Activated T-helper 2 cell treated with anti-CD3 and anti-CD28 coated beads, Interferon-gamma antibody, Interleukin-2, Interleukin-4, amounts not matched to agents 10 μg/mL and 5 μg/mL and 100 μg/mL, durations not matched to agents 14 hours and 24 hours and 36 hours (primary cell): ENCODE measurements at places on chromosomes 4 and X. TPM values are rescaled to one million over a fixed set of nuclear protein-coding genes. Genes with fewer than 3 reads are reported as not detected.

The SPANXN4 gene
- not detected in 2 replicates for total RNA-seq

The MAGEA11 gene
- not detected in 2 replicates for total RNA-seq

The IL13RA2 gene
- not detected in 2 replicates for total RNA-seq

The SH3TC1 gene
- total RNA-seq, result 14.2 and 14.8 TPM in 2 replicates

The TSPAN7 gene
- not detected in 2 replicates for total RNA-seq

The SPANXB1 gene
- total RNA-seq, result not detected in 2 replicates

GRCh38 chrX:134174859-134175258 lies 62.1 kb upstream of the CCDC160 start:
- no peak for DNase-seq
- peaks cover 26% of the 10 kb centered on the region for H3K4me1 ChIP-seq
- H3K27ac ChIP-seq, result peak overlapping the region; percentile 46
- peaks cover 23% of the 10 kb centered on the region for H3K36me3 ChIP-seq
- H3K4me3 ChIP-seq, result no peak overlapping the region

GRCh38 chr4:164606478-164606877 lies 147.5 kb upstream of the SMIM31 start:
- no peaks in the 10 kb centered on the region for H3K27me3 ChIP-seq
- H3K4me1 ChIP-seq, result no peaks in the 10 kb centered on the region
- H3K4me3 ChIP-seq, result no peak overlapping the region
- H3K36me3 ChIP-seq, result no peaks in the 10 kb centered on the region
- no peak for DNase-seq

DNA sequence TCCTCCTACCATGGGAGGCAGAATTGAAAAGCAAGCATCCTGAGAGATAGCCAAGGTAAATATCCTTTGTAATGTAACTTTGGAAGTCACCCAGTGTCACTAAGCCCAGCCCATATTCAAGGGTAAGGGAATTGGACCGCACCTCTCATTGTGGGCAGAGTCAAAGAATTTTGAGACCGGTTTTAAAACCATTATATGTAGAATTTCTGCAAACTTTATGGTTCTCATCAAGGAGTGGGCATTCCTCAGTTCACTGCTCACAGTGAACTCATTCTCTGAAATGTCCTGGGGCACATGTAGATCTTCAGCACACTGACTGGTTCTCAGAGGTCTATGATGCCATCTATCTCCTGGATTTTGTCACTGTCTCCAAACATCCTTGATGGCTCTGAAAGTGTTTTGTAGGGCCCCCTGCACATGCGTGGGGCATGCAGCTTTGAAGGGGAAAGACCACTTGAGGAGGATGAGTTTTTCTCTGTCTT lies 35.3 kb upstream of the CHRNA9 start:
- no peaks in the 10 kb centered on the region for H3K27me3 ChIP-seq
- DNase-seq, result no peak
- no peak overlapping the region for H3K27ac ChIP-seq
- no peak overlapping the region for H3K4me3 ChIP-seq
- peaks cover 7% of the 10 kb centered on the region for H3K36me3 ChIP-seq

DNA sequence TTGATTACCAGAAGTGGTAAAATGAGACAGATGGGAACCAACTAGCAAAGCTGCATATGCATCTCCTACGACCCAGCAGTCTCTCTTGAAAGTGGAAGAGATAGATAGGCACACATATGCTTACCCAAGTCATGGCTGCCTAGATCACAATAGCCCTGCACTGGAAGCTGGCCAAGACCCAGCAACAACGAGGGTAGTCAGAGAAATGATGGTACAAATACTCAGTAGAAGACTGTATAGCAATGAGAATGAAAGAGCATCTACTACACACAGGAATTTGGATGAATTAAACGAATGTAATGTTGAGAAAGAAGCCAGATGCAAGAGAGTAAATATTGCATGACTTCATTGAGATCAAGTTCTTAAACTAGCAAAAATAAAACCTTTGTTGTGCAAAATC lies 100.3 kb upstream of the FAT1 start:
- H3K27ac ChIP-seq, result no peak overlapping the region
- DNase-seq, result no peak
- no peaks in the 10 kb centered on the region for H3K27me3 ChIP-seq
- no peak overlapping the region for H3K4me3 ChIP-seq

- DNase-seq, result no peak
- no peaks in the 10 kb centered on the region for H3K36me3 ChIP-seq
- H3K4me3 ChIP-seq, result no peak overlapping the region
- no peaks in the 10 kb centered on the region for H3K27me3 ChIP-seq
- no peaks in the 10 kb centered on the region for H3K4me1 ChIP-seq
These were observed 51.5 kb downstream of the ALPK1 start for GRCh38 chr4:112348488-112349158.
